Breast epithelium (tissue), 4 donors: ENCODE measurements at places on chromosomes 6 and 20.

DNA sequence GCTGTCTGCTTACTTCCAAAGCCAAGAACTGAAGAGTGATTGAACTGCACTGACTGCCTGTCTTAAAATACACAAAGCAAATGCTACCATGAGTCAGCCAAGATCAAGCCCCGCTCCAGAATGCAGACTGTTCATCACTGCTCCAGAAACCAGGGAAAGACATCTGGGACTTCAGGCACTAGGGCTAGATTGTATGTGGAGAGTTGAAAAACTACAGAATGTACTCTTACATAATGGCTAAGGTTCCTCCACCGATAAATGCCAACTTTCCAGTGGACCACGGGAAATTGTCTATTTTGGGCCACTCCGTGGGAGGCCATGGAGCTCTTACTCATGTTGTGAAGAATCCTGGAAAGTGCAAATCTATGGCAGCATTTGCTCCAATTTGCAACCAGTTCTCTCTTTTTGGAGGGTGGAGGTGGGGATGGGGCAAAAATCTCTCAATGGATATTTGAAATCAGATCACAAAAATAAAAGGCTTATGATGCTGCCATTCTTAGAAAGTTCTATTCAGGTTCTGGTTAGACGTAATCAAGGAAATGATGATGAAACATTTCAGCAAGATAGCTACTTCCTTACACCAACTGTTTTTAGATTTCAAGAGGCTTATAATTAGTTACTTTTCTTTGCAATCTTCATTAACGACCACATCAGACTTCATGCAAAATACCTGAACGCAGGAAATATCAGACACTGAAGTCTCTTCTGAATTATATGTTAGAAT is 11.8 kb upstream of the CAP2 start:
- no peaks in the 10 kb centered on the region for H3K36me3 ChIP-seq
- no peak overlapping the region for H3K27ac ChIP-seq
- H3K4me1 ChIP-seq: no peaks in the 10 kb centered on the region
- no peaks in the 10 kb centered on the region for H3K27me3 ChIP-seq

- no peaks in the 10 kb centered on the region for H3K27me3 ChIP-seq
- DNase-seq: no peak
- H3K4me3 ChIP-seq: no peak overlapping the region
- H3K4me1 ChIP-seq: no peaks in the 10 kb centered on the region
- H3K27ac ChIP-seq: no peak overlapping the region
Measured at GRCh38 chr6:108638993-108639392, 78.3 kb downstream of the FOXO3 start.

DNA sequence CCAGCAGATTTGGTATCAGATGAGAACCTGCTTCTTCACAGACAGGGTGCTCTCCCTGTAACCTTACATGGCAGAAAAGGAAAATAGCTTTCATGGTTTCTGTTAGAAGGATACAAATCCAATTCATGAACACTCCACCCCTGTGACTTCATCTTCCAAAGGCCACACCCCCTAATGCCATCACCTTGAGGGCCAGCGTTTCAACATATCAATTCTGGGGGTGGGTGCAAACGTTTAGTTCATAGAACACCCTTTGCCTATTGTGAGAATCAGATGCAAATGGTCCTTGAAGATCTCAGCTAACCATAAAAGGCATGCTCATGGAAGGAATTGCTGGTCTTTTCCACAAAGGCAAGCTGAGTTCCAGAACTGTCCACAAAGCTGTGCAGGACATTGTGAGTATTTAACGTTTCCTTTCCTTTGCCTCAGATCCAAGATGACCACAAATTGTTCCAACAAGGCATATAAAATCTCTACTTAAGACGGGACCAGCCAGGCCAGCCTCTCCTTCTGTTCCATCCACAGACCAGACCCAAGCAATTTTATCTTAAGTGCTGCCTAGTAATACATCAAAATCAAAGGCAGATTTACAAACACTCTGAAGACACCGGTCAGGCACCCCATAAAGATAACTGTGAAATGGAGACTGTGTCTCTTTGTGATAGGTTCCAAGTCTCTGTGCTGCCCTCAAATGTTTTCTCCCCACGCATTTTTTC is 34.7 kb upstream of the SSTR4 start:
- H3K4me1 ChIP-seq: no peaks in the 10 kb centered on the region
- no peaks in the 10 kb centered on the region for H3K27me3 ChIP-seq
- H3K4me3 ChIP-seq: no peak overlapping the region
- H3K27ac ChIP-seq: peak overlapping the region; percentile 43

DNA sequence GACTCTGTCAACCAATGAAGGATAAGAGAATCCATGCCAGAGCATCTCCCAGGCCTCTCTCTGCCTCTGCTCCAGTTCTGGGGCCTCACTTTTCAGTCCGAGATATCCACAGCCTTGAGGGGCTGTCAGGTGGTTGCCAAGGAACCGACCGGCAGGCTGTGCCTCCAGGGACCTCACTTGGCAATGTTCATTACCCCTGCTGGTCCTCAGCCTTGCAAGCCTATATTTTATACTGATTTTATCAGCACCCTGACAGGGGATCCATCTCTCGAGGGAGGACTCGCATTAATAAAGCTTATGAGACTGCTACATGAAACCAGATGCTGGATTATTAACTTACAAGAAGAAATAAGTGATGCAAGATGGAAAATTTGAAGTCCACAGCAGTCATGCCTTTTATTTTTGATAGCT is 39.9 kb downstream of the TMC2 start:
- no peak overlapping the region for H3K27ac ChIP-seq
- no peak for DNase-seq
- H3K4me1 ChIP-seq: no peaks in the 10 kb centered on the region
- H3K27me3 ChIP-seq: no peaks in the 10 kb centered on the region
- no peaks in the 10 kb centered on the region for H3K36me3 ChIP-seq

GRCh38 chr6:36912586-36912985 is 26.8 kb downstream of the C6orf89 start:
- H3K36me3 ChIP-seq: no peaks in the 10 kb centered on the region
- H3K27me3 ChIP-seq: no peaks in the 10 kb centered on the region
- H3K27ac ChIP-seq: peak overlapping the region; percentile 67
- no peak overlapping the region for H3K4me3 ChIP-seq
- DNase-seq: no peak

DNA sequence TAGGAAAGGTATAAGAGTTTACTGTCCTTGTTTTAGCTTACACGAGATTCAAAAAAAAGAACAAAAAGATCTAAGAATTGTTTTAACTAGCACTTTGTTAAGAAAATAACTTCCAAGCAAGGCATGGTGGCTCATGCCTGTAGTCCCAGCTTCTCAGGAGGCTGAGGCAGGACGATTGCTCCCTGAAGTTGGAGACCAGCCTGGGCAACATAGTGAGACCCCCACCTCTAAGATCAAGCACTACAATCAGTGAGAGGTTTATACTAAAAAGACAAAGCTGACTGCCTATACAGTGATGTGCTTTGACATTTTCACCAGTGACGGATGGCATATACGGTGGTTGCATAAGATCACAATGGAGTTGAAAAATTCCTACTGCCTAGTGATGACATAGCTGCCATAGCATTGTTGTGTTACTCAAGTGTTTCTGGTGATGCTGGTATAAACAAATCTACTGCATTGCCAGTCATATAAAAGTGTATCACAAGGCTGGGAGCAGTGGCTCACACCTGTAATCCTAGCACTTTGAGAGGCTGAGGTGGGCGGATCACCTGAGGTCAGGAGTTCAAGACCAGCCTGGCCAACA is 68.6 kb downstream of the B4GALT5 start:
- no peaks in the 10 kb centered on the region for H3K4me1 ChIP-seq
- no peak overlapping the region for H3K4me3 ChIP-seq
- no peaks in the 10 kb centered on the region for H3K36me3 ChIP-seq
- H3K27me3 ChIP-seq: no peaks in the 10 kb centered on the region

GRCh38 chr6:124434421-124434820 is 527.8 kb upstream of the RNF217 start:
- DNase-seq: no peak
- no peak overlapping the region for H3K4me3 ChIP-seq
- no peaks in the 10 kb centered on the region for H3K27me3 ChIP-seq
- H3K36me3 ChIP-seq: no peaks in the 10 kb centered on the region
